ENCODE measurements at places on chromosomes 2 and 18.

GRCh38 chr2:74712223-74713053, 58.4 kb downstream of the SEMA4F start:
- no peak for DNase-seq

DNA sequence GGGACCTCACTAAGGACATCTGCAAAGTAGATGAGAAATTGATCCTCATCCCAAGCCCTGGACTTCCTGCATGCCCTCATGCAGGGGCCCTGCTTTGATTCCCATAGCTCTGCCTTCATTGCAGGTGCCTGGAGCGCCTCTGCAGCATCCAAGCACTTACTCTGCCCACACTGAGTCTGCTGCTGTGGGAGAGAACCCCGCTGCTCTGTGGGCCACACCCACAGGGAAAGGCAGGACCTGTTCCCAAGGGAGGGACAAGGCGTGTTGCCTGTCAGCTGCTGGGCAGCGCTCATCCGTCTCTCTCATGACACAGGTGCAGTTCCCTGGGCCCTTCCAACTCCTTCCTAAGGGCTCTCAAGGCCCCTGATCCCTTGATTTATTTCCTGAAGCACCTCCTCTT, 266.8 kb upstream of the SMIM21 start:
- DNase-seq: no peak

- no peak for DNase-seq
These were observed 26.8 kb upstream of the E2F6 start for GRCh38 chr2:11492720-11493119.

GRCh38 chr2:196591621-196592022, 47.9 kb upstream of the CCDC150 start:
- DNase-seq: no peak

- DNase-seq: no peak
These were observed 222.4 kb downstream of the WDR7 start for GRCh38 chr18:56873441-56874140.

DNA sequence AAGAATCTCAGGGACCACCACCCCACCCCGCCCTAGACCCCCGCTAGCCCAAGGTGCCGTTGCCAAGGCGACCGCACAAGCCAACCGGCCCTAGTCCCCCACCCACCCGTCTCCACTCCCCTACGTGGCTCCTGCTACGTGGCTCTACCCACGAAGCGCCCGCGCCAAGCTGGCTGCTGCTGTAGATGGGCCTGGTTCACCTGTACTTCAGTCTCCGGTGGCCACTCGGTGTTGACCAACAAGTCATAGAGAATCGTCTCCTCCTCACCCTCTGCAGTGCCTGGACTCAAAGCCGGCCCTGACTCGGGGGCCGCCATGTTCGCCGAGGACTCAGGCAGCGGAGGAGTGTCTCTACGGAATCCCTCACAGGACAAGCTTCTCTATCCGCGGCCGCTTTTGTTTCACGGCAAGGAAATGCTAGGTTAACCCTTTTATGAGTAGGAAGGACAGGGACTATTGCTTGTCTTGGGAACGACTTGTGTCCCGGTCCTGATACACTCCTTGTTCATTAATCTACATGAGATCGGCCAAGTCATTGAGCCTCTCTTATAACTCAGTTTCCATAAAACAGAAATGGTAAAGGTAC, at the start of gene NBAS:
Gene NBAS, minus strand, starts transcription at position 347 of the 586 bp plus-strand sequence. Its CDS starts 30 bp downstream, at position 317.
- DNase-seq: peak; percentile 90

- DNase-seq: no peak
These were observed 98.0 kb downstream of the AAK1 start for GRCh38 chr2:69545477-69545932.

DNA sequence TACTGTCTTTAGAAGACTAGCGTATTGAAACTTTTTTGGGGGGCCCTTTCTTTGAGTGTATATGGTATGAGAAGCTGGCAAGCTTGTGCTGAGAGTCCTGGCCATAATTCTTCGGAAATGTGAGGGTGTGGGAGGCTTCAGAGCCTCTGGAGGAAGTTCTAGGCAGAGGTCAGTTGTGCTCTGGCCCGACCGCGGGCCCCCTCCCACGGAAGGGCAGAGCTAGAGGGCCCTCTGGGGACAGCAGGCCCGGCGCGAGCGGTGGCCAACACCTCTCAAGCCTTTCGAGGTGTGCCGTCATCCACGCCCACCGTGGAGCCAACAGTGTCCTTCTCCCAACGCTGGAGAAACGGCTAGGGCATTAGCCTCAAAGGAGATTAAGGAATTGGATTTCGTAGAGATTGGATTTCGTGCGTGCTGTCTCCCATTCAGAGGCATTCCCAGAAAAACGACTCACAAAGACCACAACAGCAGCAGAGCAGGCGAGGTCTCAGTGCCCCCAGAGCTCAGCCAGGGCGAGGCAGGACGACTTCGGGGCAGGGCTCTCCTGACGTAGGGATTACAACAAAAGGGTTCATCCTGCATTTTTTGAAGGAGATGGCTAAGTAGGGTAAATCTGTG, 2.2 kb upstream of the MTCL1 start:
- DNase-seq: no peak

GRCh38 chr2:119232666-119232993, 9.0 kb downstream of the STEAP3 start:
- DNase-seq: no peak

DNA sequence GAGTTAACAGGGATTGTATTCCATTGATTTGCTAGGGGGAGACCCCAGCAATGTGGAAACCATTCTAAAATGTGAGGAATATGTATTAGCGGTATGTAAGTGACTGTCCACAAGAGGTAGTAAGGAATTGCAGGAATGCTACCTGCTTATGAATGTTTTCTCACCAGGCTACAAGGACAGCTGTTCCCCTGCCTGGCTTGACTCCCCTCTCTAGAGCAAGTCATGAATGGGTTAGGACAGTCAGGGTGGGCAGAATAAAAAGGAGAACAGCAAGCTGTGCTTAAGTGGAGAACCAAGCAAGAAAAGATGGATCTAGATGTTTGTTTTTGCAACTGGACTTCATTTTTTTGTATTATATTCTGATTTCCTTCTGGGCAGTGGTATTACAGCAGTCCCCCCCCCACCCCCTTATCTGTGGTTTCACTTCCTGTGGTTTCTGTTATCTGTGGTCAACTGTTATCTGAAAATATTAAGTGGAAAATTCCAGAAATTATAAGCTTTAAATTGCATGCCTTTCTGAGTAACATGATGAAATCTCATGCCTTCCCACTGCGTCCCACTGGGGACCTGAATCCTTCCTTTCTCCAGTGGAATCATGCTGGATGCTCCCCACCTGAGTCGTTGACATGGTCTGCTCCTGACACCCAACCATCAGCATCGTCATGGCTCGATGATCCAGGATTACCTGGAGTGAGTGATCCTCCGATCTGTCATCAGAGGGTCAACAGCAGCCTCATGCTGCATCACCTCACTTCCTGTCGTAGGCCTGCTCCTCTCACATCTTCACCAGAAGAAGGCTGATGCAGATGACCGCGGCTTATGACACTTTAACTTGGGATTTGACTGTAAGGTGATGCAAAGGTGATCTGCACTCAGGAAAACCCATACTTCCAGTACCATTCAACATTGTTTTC, 52.2 kb downstream of the VAPA start:
- DNase-seq: no peak

DNA sequence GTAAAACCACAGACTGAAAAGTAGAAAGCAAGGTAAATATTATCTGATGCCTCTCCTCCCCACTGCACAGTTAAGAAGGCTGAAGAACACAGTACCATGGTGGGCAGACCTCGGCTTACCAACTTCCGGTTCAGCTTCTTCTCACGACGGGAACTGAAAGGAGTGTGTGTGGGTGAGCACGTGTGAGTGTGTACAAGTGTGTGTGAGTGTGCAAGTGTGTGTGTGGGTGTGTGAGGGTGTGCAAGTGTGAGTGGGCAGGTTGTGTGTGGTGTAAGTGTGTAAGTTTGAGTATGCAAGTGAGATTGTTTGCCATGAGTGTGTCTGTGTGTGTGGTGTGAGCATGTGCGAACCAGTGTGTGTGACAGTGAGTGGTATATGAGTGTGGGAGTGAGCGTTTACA, 103.5 kb downstream of the ADD2 start:
- DNase-seq: no peak

DNA sequence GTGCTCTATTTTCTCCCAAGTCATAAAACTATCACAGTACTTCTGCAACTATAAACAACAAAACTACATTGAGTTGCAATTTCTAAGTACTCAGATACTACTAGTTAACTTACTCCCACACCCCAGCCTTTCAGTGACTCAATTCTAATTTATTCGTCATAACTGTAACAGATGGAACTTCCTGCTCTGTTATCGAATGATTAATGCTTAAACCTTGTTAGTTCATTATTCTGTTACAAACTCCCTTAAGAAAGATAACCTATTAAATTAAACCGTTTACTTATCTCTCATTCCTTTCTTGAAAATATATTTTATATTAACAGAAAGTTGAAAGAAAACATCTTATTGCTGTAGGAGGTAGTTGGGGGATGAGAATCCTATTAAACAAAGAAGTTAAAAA, 17.0 kb downstream of the TNFAIP6 start:
- peak; percentile 16 for DNase-seq

GRCh38 chr2:200765139-200765951, 46.4 kb upstream of the BZW1 start:
- no peak for DNase-seq

- DNase-seq: no peak
These were observed 3.2 kb upstream of the CNNM4 start for GRCh38 chr2:96757477-96757860.

GRCh38 chr2:25286025-25286400, 55.7 kb downstream of the DNMT3A start:
- DNase-seq: no peak

DNA sequence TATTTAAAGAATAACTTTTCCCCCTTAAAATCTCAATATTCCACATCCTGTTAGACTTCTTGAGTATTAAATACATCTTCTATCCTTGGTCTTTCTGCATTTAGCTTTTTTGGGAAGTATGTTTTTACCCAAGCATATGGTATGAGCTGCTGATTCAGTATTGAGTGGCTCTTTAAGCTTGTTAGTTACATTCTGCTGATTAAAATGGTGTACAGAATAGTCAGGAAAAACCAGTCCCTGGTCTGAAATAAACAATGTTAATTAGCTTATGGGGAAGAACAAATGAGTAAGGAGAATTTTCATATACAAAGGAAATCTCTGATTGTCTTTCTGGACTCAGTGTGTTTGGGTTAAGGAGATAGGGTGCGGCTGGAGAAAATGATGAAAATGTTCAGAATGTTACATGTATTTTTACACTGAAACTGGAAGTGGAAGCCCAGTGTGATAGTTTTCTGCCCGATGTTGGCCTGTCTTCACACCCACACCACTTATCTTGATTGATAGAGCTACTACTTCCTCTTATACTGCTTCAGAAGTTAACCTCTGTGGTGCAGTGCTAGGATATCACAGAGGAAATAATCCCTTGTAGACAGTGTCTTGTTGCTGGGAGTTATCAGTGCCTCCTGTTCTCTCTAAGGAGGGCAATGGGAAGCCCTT, 84.0 kb downstream of the MSH2 start:
- DNase-seq: no peak

GRCh38 chr2:54880428-54880827, 157.0 kb downstream of the EML6 start:
- no peak for DNase-seq

DNA sequence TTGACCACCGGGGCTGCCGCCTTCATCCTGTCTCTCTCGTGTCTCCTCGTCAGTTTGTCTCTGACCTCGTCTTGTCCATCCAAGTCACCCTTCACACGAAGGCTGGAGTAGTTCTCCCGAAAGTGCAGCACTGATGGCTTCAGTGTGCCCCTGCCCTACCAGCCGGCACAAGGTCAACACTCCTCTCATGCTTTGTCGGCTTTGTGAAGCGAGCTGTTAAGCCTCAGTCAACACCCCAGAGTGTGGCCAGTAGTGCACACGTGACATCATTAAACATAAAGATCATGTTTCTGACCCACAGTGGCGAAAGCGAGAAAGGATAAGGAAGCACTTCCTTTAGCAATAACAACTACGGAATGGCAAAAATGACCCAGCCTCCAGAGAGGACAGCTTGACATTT, 23.2 kb downstream of the ACKR3 start:
- peak; percentile 65 for DNase-seq

DNA sequence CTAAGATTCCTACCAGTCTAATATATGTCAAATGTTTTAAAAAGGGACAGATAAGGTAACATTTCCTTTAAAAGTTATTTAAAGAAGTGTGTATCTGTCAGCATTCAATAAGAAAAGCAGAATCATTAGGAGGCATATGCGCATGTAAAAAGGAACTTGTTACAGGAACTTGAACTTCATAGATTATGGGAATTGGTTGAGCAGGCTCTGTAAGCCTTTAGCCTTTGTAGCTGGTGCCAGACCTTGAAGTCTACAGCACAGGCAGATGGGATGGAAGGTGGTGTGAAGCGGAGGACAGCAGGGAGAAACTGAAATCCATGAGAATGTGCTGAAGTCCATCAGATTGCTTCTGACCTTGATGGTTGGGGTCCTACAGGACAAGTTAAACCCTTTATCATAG, 138.3 kb upstream of the ST6GAL2 start:
- DNase-seq: no peak

- DNase-seq: no peak
These were observed 54.3 kb upstream of the RGPD4 start for GRCh38 chr2:107772353-107772752.

DNA sequence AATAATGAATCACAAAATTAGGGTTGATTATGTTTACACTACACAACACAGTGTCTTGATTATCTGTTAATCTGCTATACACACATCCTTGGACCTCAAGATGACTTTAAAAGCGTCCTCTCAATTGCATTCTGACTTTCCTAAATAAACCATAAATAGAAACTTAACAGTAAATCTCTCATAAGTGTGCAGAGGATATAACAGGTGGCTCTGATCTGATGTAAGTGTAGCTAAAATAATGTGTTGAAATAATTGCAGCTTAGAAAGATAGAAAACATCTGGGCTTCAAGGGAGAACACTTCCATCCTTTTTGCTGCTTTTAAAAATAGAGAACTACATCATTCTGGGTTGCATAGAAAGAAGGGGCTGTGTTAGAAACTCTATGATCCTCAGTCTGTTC, 78.4 kb upstream of the EFEMP1 start:
- DNase-seq: no peak

- no peak for DNase-seq
These were observed 71.7 kb downstream of the L3MBTL4 start for GRCh38 chr18:6342990-6343389.

DNA sequence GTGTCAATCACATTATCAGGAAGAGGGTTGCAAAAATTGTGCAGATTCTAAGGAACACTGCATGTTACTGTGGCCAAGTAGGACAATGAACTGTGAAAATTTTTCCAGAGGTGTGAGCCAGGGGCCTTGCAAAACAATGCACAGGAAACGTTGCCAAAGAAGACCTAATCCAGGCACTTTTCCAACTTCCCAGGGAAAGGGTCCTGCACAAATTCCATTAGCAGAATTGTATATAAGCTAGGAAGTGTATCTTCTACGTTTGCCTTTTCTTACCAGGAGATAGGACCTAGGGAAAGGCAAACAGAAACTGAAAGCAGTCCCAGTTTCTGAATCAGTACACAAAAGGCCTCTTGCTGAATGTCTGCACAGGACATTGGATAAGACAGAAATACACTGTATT, 1888.3 kb upstream of the CELF4 start:
- no peak for DNase-seq

DNA sequence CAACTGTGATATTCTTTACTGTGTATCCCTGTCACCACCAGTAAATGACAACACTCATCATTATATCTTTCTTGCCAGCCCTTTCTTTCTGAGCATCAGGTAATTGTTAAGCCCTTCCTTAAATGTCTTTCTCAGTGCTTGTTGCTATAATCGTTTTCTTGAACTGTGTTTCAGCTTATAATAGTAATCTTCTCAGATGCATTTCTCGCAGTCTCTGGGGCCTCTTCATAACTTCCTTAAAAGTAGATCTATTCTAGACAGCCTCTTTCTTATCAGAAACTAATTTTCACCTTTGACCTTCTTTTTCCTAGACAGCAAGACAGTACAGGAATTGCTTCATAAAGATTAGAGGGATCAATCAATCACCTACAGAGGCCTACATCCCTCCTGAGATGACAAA, 648.1 kb downstream of the CPS1 start:
- no peak for DNase-seq

All from left lung (tissue), 14 donors.